ENCODE measurements at places on chromosomes 5 and 9.

GRCh38 chr9:73782166-73782565 lies 630.5 kb downstream of the ANXA1 start:
- DNase-seq, result no peak

GRCh38 chr5:4245511-4245910 lies 649.9 kb downstream of the IRX1 start:
- DNase-seq, result no peak

DNA sequence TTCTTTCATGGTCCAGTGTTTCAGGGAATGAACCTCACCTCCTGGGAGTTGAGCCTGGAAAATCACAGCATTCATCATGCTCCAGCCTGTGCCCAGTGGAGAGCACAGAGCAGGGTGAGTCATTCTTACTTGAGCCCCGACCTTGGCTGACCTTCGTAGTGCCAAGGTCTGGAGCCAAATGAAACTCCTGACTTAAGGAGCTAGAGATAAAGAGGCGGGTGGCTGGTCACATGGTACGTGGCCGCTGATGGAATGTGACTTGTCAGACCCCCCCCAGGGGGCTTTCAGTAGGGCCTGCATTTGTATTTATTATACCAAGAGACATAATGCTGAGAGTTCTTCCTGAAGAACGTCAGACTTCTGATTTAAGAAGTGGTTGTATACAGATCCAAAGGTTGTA lies 15.0 kb upstream of the PIP5K1B start:
- no peak for DNase-seq

- DNase-seq, result no peak
Measured at GRCh38 chr9:19828576-19829109, 39.8 kb upstream of the SLC24A2 start.
